Lower lobe of right lung (tissue), 2 donors: ENCODE measurements at places on chromosomes 2 and 18. TPM values are rescaled to one million over a fixed set of nuclear protein-coding genes. Genes with fewer than 3 reads are reported as not detected.
A peak's percentile ranks its signal among the peaks of the same experiment; 100 is the strongest.

DNA sequence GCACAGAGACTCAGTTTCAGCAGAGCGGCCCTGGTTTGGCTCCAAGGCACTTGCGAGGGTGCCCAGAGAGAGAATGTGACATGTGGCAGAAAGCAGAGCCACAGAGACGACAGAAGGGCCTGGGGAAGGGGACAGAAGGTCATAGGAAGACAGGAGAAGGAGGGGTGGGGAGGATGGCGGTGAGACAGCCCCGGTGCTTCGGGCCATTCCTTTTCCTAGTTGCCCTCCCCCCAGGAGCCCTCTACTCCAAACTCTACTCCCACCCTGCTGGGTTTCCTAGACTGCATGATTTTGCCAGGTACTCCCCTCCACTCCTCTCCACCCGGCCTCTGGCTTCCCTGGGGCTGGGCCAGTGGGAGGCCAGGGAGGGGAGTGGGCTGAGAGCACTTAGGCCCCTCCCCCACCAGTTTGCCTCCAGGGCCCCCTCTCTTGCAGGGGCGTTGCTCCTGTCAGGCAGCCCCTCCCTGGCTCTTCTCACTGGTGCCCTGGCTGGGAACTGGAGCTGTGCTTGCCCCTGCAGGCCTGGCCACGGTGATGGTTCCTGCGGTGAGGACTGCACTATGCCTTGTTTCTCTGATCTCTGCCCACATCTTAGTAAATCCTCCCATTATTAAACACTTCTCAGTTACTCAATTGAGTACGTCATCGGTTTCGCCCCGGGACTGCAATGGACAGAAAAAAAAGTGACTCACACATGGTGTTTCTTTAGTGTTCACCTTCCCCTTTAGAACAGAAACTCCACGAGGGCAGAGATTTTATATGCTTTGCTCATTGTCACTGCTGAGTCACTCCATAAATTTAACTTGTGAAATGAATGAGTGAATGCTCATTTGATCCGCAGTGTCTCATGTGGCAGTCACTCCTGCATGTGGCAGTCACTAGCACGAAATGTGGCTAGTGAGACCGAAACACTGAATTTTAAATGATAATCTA lies 58.7 kb upstream of the SP3 start:
- DNase-seq = peak; percentile 71

DNA sequence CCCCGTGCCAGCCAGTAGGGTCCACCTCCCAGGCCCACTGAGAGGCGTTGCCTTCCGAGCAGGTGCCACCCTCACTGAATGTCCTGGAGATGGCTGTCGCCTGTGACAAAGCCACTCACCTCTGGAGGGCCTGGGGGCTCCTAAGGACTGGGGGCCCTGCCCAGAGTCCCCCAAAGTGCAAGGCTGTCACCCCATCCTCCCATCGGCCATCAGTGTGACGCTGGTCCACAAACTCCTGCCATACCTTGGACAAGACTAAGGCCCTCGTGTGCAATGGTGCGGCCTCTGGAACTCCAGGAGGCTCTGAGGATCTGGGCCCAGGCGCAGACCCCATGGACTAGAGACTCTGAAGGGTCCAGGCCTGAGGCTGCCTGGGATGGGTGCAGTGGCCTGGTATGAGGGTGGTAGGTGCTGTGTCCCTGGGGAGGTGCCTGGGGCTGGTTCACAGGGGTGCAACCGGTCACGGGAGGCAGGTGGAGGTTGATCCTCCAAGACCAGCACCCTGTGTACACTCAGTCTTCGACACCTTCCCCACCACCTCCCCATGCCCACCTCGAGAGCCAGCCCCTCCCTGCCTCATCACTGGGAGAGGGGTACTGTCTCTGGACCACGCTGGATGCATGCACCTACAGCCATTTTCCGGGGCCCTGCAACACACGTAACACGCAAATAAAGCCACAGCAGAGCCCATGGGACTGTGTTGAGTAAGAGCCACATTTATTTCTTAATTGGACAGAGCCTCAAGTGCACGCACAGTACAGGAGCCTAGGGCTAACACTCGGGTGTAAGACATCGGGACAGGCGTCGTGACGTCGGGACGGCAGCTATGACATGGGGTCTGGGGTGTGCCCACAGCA lies 21.6 kb downstream of the AQP12A start:
- no peak for DNase-seq

LYPD6B gene
- 2.0 TPM for total RNA-seq

- no peak for DNase-seq
Measured at GRCh38 chr18:666177-666576, 8.7 kb downstream of the TYMS start.

ZSWIM2 gene
- not detected for total RNA-seq

ADCYAP1 gene
- total RNA-seq = 0.32 TPM

CFAP65 gene
- 7.6 TPM for total RNA-seq

- no peak for DNase-seq
Measured at GRCh38 chr2:30729031-30729430, 78.2 kb downstream of the CAPN13 start.

NEU2 gene
- total RNA-seq = not detected
